NCI-H2029 treated with DMSO at 0.1 percent for 48 hours (cell line): ENCODE measurements at places on chromosomes 2 and 18.

DNA sequence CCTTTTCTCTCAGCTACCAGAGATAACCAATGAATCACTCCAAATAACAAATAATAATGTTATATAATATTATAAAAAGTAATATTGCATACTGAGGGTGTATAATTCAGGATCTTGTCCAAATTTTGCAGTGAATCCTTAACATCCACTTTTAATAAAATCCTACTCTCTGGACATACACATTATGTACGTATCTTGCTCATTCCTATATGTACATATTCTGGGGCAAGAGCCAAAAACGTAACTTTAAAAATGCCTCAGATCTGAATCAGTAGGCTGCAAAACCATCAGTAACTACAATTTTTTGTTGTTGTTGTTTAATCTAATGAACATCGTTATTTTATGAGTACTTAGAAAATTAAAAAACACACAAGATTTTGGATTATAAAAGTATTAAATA, 65.3 kb downstream of the SMAD2 start:
- no peak for DNase-seq

DNA sequence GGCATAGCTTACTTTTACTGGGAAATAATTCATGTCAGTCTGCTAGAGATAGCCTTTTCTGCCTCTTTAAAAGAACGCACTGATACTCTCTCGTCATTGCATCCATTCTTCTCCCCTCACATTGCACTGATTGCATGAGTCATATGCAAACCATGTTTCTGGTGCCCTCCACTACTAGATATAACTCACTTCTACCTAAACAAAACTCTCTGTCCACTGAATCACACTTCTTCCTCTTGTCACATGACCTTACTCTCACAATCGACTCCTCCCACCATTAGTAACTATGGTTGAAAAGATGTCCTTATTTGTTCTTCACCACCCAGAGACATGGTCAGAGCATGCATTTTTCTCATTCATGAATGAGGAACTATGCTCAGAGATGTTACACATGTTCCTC, 158.0 kb downstream of the CSRNP3 start:
- no peak for DNase-seq

DNA sequence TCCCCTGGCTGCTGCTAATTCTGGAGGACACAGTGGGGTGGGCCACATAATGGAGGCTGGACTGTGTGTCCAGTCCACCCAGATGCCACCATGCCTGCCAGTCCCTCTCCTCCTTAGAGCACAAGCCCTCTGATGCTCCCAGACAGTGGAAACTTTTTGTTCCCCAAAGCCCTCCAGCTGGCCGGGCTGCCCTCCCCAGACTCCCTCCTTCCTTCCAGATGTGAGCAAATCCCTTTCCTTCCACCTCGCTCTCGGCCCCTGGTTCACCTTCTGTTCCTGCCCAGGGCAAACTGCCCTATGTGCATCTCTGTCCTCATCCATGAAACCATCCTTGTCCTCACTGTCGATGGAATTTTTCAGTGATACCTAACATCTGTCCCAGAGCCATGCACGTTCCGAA, 33.9 kb downstream of the LRRFIP1 start:
- no peak for DNase-seq

DNA sequence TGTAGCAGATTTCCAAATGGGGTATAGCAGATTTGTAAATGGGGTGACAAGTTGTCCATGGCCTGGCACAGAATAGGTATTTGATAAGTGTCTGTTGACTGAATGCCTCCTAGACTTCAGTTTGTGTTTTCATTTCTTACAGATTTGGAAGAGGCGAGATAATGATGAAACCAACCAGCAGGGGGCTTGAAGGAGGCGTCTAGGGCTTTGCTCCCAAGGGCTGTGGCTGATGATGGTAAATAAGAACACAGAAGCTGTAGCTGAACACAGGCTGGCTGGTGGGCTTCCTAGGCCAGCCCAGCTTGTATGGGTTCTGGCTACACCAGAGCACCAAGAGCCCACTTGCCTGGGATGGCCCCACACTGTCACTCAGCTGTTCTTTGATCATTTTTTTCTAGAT, 19.4 kb downstream of the SFTPB start:
- no peak for DNase-seq

- no peak for DNase-seq
These were observed 268.4 kb downstream of the ATAD2B start for GRCh38 chr2:23658466-23658942.

DNA sequence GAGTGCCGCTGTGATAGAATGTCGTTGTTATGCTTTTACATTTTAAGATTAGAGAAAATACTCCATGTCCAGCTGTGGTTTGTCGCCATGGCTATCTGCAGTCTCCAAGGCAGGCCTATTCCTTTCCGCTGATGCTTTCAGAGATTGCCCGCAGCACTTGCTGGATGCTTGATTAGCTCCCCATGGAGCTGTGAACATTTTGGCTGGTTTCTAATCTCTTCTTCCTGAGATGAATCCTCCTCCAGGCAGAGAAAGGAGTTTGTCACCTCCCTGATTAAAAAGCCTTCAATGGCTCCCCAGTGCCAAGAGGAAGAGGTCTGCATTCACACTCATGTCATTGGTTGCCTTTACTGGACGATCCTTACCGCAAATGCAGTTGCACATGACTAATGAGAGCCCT, 32.6 kb upstream of the LPIN1 start:
- no peak for DNase-seq

- DNase-seq = no peak
These were observed 50.2 kb downstream of the CENPO start for GRCh38 chr2:24843330-24843860.
